ENCODE measurements at places on chromosomes 7 and 10.

DNA sequence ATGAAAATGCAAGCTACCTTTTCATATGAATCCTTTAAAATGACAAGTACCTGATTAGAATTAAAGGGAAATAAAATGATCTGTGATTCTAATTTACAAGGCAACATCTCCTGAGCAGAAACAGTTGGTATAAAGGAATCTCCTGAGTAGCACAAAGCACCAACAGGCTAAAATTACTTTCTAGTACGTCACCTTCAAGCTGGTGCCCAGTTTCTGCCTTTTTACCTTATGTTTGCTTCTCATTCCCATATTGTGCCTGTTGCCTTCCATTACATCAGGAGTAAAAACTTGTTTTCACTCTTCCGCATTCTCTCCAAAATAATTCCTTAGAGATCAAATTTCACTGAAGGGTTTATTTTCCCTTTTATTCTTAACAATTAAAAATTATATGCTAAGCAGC lies 587.1 kb upstream of the KCND2 start:
- no peak for DNase-seq

GRCh38 chr7:137975221-137975620 lies 26.7 kb downstream of the CREB3L2 start:
- DNase-seq: no peak

DNA sequence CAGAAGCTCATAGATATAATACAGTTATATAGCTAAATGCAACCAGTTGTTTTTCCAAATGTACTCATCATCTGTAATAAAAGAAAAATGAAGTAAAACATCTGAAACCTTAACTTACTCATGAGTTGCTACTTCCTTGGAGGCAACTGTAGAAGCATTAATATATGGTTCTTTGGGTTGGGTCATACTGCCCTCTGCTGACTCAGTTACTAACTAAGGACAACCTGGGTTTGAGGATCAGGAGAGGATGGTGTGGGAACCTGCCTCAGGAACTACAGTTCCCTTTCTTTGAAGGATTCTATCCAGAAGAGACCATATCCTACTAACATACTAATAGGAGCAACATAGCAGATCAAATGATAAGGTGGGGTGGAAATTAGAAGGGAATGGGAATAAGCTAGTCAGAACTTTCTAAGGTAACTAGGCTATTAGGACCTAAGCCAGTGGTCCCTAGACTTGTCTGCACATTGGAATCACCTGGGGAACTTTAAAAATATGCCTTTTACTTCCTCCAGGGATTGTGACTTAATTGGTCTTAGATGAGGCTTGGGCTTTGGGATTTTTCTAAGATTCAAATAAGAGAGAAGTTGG lies 20.7 kb downstream of the COX15 start:
- DNase-seq: no peak

DNA sequence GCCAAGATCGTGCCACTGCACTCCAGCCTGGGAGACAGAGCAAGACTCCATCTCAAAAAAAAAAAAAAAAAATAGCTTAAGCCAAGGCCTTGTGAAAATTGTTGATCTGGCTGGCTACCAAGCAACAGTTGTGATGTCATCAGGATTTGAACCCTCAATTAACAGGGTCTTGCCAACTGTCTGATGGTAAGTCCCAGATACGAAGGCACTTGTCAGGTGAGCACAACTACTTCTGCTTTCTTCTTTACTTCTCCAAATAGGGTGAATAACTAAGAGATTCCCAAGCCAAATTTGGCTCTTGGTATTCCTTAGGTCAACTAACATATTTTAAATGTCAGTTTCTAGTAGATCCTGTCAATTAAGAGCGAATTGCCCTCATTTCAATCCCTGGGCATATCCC lies 47.4 kb downstream of the ANKRD61 start:
- DNase-seq: no peak

- no peak for DNase-seq
Observed at GRCh38 chr10:28471652-28472050, 61.3 kb upstream of the WAC start.

DNA sequence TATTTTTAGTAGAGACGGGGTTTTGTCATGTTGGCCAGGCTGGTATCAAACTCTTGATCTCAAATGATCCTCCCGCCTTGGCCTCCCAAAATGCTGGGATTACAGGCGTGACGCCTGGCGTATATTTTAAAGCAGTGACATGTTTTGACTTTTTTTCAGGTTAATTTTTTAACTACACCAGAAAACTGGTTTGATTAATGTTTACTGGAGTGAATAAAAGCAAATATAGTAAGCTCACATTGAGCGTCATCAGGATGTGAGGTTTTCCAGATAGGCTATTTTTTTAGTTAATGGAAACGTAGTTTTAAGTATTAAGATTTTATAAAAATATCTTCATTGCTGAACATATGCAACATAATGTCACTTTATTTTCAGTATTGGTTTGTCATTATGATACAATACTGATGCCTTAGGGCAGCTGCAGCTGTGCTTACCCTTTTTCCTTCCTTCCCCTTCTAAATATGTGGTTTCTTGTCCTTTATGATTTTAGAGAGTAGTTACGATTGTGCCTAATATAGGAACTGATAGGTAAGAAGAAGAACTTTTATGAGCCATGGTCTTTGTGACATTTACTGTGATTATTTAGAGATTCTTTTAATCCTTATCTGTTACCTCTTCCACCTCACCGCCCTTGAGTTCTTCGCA lies 37.3 kb downstream of the TMEM60 start:
- no peak for DNase-seq

Data from stimulated activated CD8-positive, alpha-beta memory T cell treated with anti-CD3 and anti-CD28 coated beads, Interleukin-2, amount 100 ng/mL, for 1 hour (primary cell).